ENCODE measurements at places on chromosomes 3 and 15. TPM values are rescaled to one million over a fixed set of nuclear protein-coding genes. Genes with fewer than 3 reads are reported as not detected.

Gene GASK1A
- total RNA-seq: not detected

Gene EFCC1
- total RNA-seq: 0.11 TPM

Gene AGBL1
- 0.14 TPM for total RNA-seq

Gene ITIH3
- not detected for total RNA-seq

Gene SLC51B
- total RNA-seq: not detected

Gene ASB14
- not detected for total RNA-seq

Gene LRRC57
- total RNA-seq: 22.5 TPM

Gene MCF2L2
- 7.5 TPM for total RNA-seq

Gene POLR2M
- 45.2 TPM for total RNA-seq

Gene PCSK6
- total RNA-seq: 0.83 TPM

Gene NMNAT3
- total RNA-seq: 0.43 TPM

Gene FSIP1
- total RNA-seq: 0.16 TPM

Gene SST
- not detected for total RNA-seq

Gene CPNE4
- not detected for total RNA-seq

Gene CPLX3
- total RNA-seq: 0.16 TPM

Gene ISG20
- total RNA-seq: 38.0 TPM

Gene PP2D1
- total RNA-seq: not detected

Gene UBA7
- 92.0 TPM for total RNA-seq

Gene IL17RE
- total RNA-seq: 0.78 TPM

Gene TMIE
- not detected for total RNA-seq

Gene ZNF620
- 6.7 TPM for total RNA-seq

Gene DNAJA4
- total RNA-seq: 57.4 TPM

Gene DUOXA2
- total RNA-seq: not detected

Gene NEDD4
- 13.9 TPM for total RNA-seq

Gene CPNE9
- total RNA-seq: not detected

Gene CPN2
- not detected for total RNA-seq

Gene MFGE8
- total RNA-seq: 13.7 TPM

Gene CCR3
- not detected for total RNA-seq

Gene C15orf61
- total RNA-seq: 5.4 TPM

Gene IGSF10
- not detected for total RNA-seq

Gene BOC
- 4.2 TPM for total RNA-seq

Gene SPATA12
- not detected for total RNA-seq

Gene SLC22A13
- 0.78 TPM for total RNA-seq

Gene REC114
- total RNA-seq: not detected

Gene TLR9
- 0.32 TPM for total RNA-seq

Gene P2RY1
- total RNA-seq: 2.1 TPM

Gene ISL2
- 1.4 TPM for total RNA-seq

Gene CP
- not detected for total RNA-seq

Gene TEX55
- not detected for total RNA-seq

Gene CSPG4
- total RNA-seq: not detected

Gene TMEM266
- not detected for total RNA-seq

Gene PRRT3
- 10.7 TPM for total RNA-seq

Gene SLC38A3
- total RNA-seq: not detected

Gene LSAMP
- not detected for total RNA-seq

Gene HLTF
- 20.8 TPM for total RNA-seq

Gene ZNF662
- 0.21 TPM for total RNA-seq

Gene GOLGA8O
- 1.7 TPM for total RNA-seq

Gene DISP2
- 0.39 TPM for total RNA-seq

Gene RTP1
- not detected for total RNA-seq

Gene PIGX
- total RNA-seq: 70.8 TPM

Gene CKMT1A
- total RNA-seq: 0.48 TPM

Gene ZKSCAN7
- total RNA-seq: 0.83 TPM

Gene RBMS3
- total RNA-seq: 5.3 TPM

Gene SI
- total RNA-seq: not detected
